ENCODE measurements at places on chromosomes 5 and 9.
A peak's percentile ranks its signal among the peaks of the same experiment; 100 is the strongest.

DNA sequence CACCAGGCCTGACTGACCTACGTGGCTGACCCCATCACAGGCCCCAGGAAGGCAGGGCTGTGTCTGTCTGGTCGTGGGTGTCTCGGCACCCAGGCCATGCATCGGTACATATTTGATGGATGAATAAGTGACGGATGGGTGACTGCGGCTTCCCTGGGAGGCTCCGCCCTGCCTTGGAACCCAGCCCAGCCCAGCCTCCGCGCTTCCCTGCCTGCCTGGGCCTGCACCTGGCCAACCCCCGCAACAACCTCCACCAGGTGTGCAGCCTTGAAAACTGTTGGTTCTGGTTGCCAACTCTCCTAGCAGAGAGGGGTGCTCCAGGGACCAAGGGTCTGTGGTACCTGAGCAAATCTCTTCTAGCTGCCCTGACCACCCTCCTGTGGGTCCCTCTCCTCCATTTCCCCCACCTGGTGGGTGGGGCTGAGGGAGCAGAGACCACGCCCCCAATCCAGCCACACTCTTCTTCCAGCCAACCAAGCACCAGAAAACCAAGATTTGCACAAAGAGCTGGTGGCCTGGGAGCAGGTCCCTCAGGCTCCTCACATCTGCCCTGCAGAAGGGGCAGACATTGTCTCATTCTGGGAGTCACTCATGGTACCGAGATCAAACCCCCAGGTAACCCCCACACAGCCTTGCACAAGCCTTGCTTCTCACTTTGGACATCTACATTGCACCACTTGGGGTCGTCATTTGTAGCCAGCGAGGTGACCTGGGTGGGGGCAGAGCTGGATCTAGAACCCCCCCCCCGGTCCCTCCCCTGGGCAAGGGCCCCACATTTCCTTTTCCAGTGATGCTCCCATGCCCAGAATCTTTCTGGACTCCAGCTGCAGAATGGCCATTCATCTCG, 100.6 kb upstream of the IER5L start:
- DNase-seq = peak; percentile 88

GRCh38 chr5:103582364-103582763, 19.8 kb upstream of the NUDT12 start:
- DNase-seq = peak; percentile 66

- DNase-seq = no peak
Measured at GRCh38 chr5:102740515-102740914, 14.6 kb upstream of the PAM start.

DNA sequence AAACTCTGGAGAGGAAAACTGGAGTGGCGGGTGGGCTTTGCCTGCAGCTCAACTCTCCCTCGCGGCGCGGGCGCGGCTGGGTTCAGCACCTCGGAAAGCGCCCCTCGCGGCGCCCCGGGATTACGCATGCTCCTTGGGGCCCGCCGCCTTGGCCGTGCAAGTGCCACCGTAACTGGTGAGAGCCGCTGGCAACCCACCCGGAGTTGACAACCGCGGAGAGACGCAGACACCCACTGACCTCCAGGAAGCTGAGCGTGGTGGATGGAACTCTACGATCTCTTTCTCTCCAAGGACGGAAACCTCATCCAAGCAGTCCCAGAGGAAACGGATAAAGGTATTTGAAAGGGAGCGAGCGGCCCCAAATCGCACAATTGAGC, 194 bp upstream of the RXFP3 start:
- DNase-seq = no peak

GRCh38 chr5:11646141-11646540, 258.1 kb downstream of the CTNND2 start:
- no peak for DNase-seq

DNA sequence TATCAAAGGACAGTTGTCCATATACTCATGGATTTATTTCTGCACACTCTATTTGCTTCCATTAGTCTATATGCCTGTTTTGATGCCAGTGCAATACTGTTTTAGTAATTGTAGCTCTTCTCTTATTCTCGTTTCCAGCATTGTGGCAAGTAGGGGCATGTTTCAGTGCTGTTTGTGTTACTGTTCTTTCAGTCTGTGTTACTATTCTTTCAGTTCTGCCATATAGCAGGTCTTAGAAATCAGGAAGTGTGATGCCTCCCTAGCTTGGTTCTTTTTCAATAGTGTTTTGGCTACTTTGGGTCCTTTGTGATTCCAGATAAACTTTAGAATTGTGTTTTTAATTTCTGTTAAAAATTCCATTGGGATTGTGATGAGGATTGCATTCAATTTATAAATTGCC, 180.5 kb upstream of the PTPRD start:
- DNase-seq = no peak

Data from HT-29 (cell line).